ENCODE measurements at places on chromosomes 12 and 14. TPM values are rescaled to one million over a fixed set of nuclear protein-coding genes. Genes with fewer than 3 reads are reported as not detected.

Gene TMEM119
- total RNA-seq, result not detected

Gene PAPLN
- total RNA-seq, result 6.0 TPM

Gene PMCH
- not detected for total RNA-seq

Gene IAPP
- not detected for total RNA-seq
